ENCODE measurements at places on chromosomes 13 and 19. TPM values are rescaled to one million over a fixed set of nuclear protein-coding genes. Genes with fewer than 3 reads are reported as not detected.

Gene CCL25
- total RNA-seq = not detected

Gene MAP2K2
- 154 TPM for total RNA-seq

Gene THOP1
- 108 TPM for total RNA-seq

Gene FCHO1
- total RNA-seq = 2.2 TPM

Gene CD209
- not detected for total RNA-seq

Gene THSD8
- total RNA-seq = 22.7 TPM

Gene ZNF418
- 20.5 TPM for total RNA-seq

Gene TRMT1
- 51.5 TPM for total RNA-seq

Gene PRSS57
- total RNA-seq = not detected

Gene CPB2
- total RNA-seq = not detected

Gene ADM5
- total RNA-seq = 7.7 TPM

Gene PEAK3
- not detected for total RNA-seq

Gene WDR88
- not detected for total RNA-seq

Gene PKN1
- 106 TPM for total RNA-seq

Gene ACP7
- total RNA-seq = not detected

Gene LMTK3
- 12.7 TPM for total RNA-seq

Gene KLK12
- total RNA-seq = 0.44 TPM

Gene C19orf73
- total RNA-seq = 1.5 TPM

Gene SIPA1L3
- 132 TPM for total RNA-seq

Gene CEACAM4
- not detected for total RNA-seq

Gene GFY
- total RNA-seq = not detected

Gene CCDC70
- not detected for total RNA-seq

Gene CDK8
- total RNA-seq = 26.9 TPM

Gene ZIC2
- 0.13 TPM for total RNA-seq

Gene ATP11A
- 109 TPM for total RNA-seq

Gene LRFN3
- 31.5 TPM for total RNA-seq

Gene OR7C2
- total RNA-seq = not detected

Gene PMIS2
- not detected for total RNA-seq

Gene ZNF555
- 13.7 TPM for total RNA-seq

Gene PRR36
- total RNA-seq = 40.4 TPM

Gene CDX2
- 31.0 TPM for total RNA-seq

Gene PSG5
- not detected for total RNA-seq

Gene CEACAM3
- total RNA-seq = not detected

Gene TMEM59L
- 6.4 TPM for total RNA-seq

Gene TNNI3
- total RNA-seq = 6.0 TPM

Gene CEACAM6
- 0.31 TPM for total RNA-seq

Gene CEACAM16
- total RNA-seq = not detected

Gene EHD2
- total RNA-seq = 0.64 TPM

Gene IGFL1
- total RNA-seq = not detected

Gene C19orf81
- 8.6 TPM for total RNA-seq

Gene KIR3DL2
- not detected for total RNA-seq

Gene TMEM86B
- total RNA-seq = 12.0 TPM

Gene SHC2
- total RNA-seq = 159 TPM

Gene CEACAM18
- total RNA-seq = not detected

Gene RXFP2
- not detected for total RNA-seq

Gene VN1R2
- total RNA-seq = not detected

Gene LGI4
- total RNA-seq = 0.20 TPM

Gene MPND
- total RNA-seq = 62.2 TPM

Gene SLC6A16
- total RNA-seq = 10.5 TPM

Gene MYO1F
- total RNA-seq = 0.16 TPM

All from progenitor cell of endocrine pancreas (in vitro differentiated cells).